CD4-positive, alpha-beta memory T cell (primary cell): ENCODE measurements at places on chromosomes 4 and X. TPM values are rescaled to one million over a fixed set of nuclear protein-coding genes. Genes with fewer than 3 reads are reported as not detected.

STATH gene
- total RNA-seq, result not detected

GRCh38 chr4:88138561-88138960 is 19.9 kb downstream of the ABCG2 start:
- no peak for DNase-seq

DNA sequence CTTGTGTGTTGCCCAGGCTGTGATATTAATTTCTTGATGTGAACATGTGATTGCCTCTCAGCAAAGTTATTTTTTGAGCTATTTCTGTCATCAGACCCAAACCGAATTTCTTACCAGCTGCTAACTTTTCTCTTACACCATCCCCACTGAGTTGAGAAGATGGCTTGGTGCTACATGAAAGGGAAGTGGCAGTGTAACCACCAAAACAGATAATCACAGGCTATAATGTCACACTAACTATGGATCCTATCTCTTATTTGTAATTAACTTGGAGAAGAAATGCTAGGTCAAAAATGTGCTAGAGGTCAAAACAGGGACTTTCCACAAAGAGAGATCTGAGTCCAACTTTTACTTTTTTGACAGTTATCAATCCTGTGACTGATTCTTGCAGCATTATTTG is 43.8 kb downstream of the ELOVL6 start:
- no peak for DNase-seq

GRCh38 chr4:147924604-147925412 is 192.9 kb downstream of the ARHGAP10 start:
- DNase-seq, result no peak

- DNase-seq, result no peak
Observed at GRCh38 chrX:104135677-104136076, 21.1 kb downstream of the SLC25A53 start.

GRCh38 chr4:121061215-121061614 is 11.1 kb downstream of the NDNF start:
- no peak for DNase-seq

STARD8 gene
- 0.47 TPM for total RNA-seq

GRCh38 chr4:140839888-140840790 is 84.0 kb upstream of the TBC1D9 start:
- no peak for DNase-seq

DNA sequence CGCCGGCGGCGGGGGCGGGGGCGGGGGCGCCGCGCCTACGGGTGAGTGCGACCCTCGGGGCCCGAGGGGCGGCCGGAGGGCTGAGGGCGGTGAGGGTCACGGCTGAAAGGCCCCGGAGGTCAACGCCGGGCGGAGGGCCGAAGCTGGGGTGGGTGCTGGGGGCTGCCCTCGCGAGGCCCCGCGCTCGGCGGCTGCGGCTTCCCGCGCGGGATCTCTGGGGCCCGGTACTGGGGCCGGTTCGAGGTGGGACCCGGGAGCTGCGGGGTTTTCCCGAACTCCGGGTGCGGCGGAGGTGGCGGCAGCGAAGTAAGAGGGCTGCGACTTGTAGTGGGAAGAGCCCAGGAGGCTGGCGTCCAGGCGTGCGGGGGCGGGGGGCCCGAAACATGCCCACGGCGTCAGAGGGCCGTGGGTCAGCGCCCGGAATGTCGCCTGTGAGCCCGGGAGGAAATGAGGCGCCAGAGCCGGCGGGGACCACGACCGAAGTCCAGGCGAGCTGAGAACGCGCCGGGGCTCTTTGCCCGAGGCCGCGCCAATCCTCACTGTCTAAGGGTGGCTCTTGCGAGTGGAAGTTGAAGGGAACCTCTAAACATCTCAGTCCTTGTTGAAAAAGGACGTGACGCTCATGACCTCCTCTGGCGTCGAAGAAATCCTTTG is 407 bp downstream of the IL13RA1 start:
- no peak for DNase-seq

- no peak for DNase-seq
Observed at GRCh38 chr4:93649828-93650227, 178.7 kb upstream of the ATOH1 start.

GRCh38 chrX:134883137-134883700 is 107.6 kb upstream of the SMIM10 start:
- DNase-seq, result no peak

GRCh38 chr4:172628263-172628662 is 540.3 kb upstream of the GALNT7 start:
- DNase-seq, result no peak

CTAG1B gene
- not detected for total RNA-seq
